ENCODE measurements at places on chromosomes 1 and 21.

DNA sequence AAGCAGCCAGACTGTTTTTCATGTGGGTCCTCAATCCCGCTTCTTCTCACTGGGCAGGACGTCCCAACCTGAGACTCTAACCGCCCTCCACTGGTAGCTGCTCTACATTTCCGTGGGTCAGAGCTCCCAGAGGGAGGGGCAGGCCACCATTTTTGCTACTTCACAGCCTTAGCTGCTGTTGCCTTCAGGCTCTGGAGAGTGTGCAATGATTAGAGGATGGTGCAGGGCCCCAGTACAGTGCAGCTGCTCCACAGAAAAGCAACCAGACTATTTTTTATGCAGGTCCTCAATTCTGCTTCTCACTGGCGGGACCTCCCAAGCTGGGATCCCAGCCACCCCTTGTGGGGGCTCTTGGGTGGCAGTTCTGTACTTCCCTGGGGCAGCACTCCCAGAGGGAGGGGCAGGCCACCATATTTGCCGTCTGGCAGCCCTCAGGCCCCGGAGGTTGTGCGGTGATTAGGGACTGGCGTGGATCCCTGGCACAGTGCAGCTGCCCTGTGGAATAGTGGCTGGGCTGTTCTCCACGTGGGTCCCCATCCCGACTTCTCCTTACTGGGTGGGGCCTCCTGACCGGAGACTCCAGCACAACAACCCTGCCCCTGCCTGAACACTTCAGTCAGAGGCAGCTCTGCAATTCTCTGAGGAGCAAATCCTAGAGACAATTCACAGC, 647.6 kb upstream of the PKN2 start:
- DNase-seq = no peak

DNA sequence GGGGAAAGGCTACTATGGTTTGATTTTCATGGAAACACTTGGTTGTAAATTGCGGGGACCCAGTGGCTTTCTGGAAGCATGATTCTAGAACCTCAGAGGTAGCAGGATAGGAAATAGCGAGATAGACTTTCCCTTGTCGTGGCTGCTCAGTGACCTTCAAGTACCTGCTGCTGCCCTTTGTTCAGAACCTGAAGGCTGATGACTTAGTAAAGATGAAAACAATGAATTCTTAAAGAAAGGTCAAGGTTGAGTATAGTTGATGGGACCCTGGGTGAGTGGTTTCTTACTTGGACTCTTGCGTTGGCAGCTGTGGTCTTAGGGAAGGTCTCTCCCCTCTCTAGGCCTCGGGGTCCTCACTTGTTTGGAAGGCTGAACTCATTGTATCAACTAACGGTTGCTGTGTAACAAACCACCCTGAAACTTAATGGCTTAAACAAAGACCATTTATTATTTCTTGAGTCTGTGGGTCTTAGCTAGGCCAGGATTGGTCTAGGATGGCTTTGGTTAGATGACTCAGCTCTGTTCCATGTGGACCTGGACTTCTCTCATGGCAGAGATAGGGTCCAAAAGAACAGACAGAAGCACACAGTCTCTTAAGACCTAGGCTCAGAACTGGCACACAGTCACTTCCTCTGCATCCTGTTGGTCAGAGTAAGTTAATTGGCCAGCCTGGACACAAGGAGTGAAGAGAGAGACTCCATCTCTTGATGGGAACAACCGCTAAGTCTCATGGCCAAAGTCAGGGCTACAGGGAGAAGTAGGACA, 89.2 kb upstream of the SELENON start:
- no peak for DNase-seq

DNA sequence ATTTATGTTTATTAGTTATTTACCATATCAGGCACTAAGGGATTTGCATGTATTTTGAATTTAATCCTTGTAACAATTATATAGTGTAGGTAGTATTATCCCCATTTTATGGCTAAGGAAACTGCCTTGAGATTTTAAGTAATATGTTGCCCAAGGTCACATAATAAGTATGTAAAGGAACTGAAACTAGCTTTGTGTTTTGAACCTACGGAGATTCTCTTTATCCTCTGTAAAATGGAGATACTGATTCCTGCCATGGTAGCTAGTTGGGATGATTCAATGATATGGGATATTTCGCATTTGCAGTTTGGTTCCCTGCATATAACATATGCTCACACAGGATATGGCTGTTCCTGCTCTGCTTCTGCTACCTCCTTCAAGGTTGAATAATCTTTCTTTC, 144.3 kb downstream of the ST6GALNAC3 start:
- no peak for DNase-seq

DNA sequence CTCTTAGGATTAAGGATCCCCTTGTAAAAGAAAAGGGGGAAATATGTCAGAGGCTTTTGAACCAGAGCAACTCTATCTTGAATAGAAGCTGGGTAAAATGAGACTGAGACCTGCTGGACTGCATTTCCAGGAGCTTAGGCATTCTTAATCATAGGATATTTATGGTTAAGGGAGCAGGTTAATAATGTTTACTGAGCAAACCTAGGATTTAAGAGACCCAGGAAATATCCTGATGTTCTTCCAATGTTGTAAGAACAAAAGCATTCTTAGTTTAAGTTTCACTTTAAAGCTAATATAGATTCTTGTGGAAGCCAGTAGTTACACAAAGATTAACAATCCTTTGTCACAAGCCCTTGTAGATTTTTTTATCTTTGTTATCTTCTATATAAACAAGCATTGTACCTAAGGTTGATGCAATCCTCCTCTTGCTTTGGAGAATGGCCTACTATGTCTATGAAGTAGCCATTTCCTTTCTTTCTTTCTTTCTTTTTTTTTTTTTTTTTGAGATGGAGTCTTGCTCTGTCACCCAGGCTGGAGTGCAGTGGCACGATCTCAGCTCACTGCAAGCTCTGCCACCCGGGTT, 570.2 kb upstream of the BEND5 start:
- DNase-seq = no peak

DNA sequence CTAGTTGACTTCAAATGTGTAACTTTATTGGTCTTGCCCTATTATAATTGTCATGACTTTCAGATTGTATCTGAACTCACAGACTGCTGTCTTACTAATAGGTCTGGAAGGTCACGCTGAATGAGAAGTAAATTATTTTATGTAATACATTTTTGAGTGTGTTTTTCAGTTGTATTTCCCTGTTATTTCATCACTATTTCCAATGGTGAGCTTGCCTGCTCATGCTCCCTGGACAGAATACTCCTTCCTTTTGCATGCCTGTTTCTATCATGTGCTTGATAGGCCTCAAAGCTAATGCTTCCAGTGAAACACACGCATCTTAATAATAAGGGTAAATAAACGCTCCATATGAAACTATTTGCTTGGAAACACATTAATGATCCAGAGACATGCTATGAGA, 7.3 kb downstream of the RGS4 start:
- DNase-seq = no peak

DNA sequence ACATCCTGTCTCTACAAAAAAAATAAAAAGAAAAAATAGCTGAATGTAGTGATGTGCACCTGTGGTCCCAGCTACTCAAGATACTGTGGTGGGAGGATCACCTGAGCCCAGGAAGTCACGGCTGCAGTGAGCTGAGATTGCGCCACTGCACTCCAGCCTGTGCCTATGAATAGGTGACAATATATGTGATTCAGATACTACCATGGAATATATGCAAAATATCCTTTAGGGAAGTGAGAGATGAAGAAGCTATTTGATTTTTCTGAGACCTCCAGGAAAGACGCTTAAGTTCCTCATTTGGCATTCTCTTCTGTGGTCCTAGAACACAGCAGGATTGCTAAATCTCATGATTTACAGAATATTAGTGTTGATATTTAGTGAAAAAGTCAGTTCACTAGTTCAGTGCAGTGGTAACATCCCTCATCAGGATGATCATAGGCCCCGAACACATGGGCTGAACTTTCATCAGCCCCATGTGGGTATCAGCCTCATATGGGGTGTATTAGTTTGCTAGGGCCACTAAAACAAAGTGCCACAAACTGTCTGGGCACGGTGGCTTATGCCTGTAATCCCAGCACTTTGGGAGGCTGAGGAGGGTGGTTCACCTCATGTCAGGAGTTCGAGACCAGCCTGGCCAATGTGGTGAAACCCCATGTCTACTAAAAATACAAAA, 6.0 kb upstream of the VASH2 start:
- DNase-seq = no peak

GRCh38 chr1:234295626-234296025, 77.6 kb upstream of the COA6 start:
- DNase-seq = no peak

DNA sequence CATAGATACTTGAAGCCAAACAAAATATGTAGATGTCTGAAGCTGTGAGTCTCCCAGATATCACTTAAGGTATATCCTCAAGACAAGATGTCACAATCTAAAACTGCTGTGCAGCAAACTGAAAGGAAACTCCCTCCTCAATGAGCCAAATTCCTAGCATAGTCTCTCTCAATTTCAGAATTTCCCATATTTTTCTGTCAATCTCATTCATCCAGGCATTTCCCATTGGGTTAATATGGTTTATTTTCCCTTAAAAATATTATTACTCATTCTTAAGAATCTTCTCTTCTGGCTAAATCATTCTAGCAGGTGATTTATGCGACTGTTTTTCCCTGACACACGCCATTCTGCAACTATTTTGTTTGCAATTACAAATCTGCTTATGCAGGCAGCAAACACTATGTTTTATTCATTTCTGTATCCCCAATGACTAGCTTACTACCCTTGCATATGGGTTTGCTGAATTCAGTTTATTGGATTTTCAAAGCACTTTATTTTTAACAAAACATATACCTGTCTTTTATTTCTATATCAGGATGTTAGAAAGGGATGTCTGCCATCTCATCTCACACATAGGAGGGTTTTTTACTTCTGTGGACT, 69.9 kb downstream of the TNFSF4 start:
- DNase-seq = no peak

- DNase-seq = no peak
Observed at GRCh38 chr1:43370564-43370963, 2.8 kb upstream of the ELOVL1 start.

DNA sequence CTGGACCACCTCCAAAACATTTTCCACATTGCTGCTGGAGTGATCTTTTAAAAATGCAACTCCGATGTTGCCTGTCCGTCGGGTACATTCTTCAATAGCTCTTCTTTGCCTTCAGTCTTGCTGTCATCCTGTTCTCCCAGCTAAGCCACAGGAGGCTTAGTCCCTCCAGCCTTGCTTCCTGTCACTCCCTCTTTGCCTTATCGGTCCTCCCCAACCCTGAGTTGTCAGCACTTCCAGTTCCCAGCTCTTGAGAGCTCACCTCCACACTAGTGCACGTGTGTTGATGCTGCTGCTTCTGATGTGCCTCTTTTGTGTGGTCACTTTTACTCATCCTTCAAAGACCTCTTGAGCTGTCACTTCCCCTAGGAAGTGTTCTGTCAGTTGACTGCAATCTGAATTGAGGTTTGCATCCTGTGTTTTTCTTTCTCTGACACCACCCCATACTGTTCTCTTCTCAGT, 15.3 kb downstream of the UCK2 start:
- DNase-seq = no peak

DNA sequence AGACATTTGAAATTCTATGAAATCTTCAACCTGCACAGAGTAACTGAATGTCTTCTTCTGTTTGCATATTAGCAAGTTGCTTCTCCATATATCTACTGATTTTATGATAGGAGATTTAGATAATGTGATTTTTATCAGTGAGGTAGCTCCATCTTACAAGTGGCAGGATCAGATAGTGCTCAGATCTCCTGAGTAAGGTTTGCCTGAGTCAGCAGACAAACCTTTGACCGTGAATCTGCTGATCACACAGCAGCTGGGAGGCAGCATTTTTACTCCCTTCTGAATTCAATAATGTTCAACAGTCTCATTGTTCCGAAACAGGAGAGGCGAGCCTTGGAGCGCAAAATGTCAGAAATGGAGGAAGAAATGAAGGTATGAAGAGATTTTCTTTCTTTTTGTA, 141.4 kb downstream of the SYT2 start:
- DNase-seq = no peak

GRCh38 chr1:79551321-79551720, 544.8 kb upstream of the ADGRL4 start:
- no peak for DNase-seq

DNA sequence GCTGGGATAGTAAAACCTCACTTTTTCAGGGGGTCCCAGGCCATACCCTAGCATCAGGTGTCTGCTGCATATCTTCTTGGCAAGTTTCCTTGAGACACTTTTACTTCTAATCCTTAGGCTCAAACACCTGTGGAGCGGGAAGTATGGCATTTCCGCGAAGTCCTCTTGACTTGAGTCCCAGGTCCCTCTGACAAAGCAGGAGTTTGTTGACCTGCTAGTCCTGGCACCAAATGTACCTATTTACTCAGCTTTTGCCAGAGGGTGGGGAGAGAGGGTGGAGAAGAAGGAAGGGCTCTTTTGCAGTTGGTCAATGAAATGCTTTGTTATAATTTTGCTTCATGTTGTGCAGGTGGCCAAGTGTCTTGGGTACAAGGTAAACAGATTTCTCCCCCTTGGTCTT, 59.7 kb downstream of the CLIC6 start:
- no peak for DNase-seq

- no peak for DNase-seq
Observed at GRCh38 chr1:60527567-60527966, 454.0 kb upstream of the C1orf87 start.

GRCh38 chr1:207497941-207498340, 2.0 kb downstream of the CR1 start:
- no peak for DNase-seq

- no peak for DNase-seq
Observed at GRCh38 chr1:94971491-94971924, 44.6 kb upstream of the CNN3 start.

DNA sequence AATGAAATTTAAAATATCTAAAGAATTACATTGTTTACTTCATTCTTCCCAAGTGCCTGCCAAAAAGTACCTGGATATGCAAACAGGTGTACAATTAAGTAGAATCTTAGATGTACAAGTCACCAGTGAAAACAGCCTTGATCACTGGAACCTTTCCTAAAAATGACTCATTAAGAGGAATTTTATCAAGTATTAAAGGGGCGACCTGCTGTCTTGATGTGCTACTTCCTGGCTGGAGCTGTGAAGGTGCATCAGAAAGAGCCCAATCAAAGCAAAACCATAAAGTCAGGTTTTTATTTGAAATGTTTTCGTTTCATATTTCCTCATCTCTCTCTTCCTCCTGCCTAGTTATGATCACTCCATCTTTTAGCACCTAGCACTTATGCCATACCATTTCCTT, 33.4 kb downstream of the IFI44 start:
- no peak for DNase-seq

GRCh38 chr1:37040773-37041172, 6.5 kb upstream of the GRIK3 start:
- DNase-seq = no peak

GRCh38 chr1:78919150-78919549, 87.4 kb downstream of the ADGRL4 start:
- no peak for DNase-seq

Measured in right forelimb (tissue), 1 donor.